ENCODE measurements at places on chromosomes 7 and 10. TPM values are rescaled to one million over a fixed set of nuclear protein-coding genes. Genes with fewer than 3 reads are reported as not detected.

IL6 gene
- not detected for total RNA-seq

GRB10 gene
- 45.1 TPM for total RNA-seq

NPY4R gene
- total RNA-seq, result 22.9 TPM

ANKRD7 gene
- 2.0 TPM for total RNA-seq
